GM12865 (cell line): ENCODE measurements at places on chromosomes 4 and X.

GRCh38 chr4:41157009-41157408 is 57.3 kb downstream of the APBB2 start:
- no peak for DNase-seq

- DNase-seq = no peak
These were observed 96.7 kb downstream of the NAF1 start for GRCh38 chr4:163070023-163070422.

DNA sequence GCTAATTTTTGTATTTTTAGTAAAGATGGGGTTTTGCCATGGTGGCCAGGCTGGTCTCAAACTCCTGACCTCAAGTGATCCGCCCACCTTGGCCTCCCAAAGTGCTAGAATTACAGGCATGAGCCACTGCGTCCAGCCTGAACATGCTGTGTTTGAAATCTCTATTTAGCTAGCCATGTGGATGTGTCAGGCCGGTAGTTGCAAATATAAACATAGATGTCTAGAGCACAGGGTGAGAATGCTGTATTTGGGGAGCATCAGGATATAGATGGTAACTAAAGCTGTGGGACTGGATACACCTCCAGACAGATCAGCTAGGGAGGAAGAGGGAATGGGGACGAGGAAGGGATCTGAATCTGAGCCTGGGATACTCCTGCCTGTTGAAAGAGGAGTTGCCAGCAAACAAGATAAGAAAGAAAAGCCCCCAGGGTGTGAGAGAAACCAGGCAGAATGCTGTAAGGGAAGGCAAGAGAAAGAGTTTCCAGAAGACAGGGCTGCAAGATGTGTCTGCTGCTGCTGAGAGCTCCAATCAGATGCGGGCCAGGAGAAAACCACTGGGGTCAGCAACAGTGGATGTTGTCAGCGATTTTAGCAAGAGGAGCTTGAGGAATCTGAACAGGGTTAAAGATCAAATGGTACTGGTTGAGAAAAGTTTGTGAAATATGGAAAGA is 177.4 kb downstream of the PALLD start:
- no peak for DNase-seq

DNA sequence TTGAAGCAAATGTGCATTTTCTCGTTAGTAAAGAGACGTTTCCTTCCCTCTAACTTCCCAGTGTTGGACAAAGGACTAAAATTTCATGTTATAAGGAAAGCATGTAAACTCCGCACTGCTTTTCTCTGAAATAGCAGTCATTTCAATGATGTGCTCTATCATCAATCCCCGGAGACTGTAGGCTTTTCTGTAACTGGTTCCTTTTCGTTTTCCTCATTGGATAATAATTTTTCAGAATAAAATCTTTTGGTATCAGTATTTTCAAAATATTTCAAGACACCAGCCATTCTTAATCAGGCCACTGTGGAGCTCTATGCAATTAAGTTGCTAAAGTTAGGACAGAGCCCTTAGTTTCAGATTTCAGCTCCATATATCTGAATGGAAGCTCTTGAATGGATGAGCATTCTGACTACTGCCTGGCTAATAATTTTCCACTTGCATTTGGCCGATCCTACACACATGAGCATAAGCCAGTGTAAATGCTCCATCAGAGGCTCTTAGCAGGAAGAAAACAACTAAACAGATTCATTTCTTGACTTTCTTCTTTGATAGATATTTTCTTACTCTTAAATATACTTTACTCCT is 157.7 kb downstream of the CHIC2 start:
- no peak for DNase-seq
